Stimulated activated CD4-positive, alpha-beta T cell treated with anti-CD3 and anti-CD28 coated beads, Interleukin-12 subunit alpha, Interleukin-12 subunit beta, amount 100 ng/mL, for 48 hours (primary cell): ENCODE measurements at places on chromosomes 7 and 10.

GRCh38 chr10:28906011-28906411 is 228.7 kb downstream of the BAMBI start:
- no peak for DNase-seq

DNA sequence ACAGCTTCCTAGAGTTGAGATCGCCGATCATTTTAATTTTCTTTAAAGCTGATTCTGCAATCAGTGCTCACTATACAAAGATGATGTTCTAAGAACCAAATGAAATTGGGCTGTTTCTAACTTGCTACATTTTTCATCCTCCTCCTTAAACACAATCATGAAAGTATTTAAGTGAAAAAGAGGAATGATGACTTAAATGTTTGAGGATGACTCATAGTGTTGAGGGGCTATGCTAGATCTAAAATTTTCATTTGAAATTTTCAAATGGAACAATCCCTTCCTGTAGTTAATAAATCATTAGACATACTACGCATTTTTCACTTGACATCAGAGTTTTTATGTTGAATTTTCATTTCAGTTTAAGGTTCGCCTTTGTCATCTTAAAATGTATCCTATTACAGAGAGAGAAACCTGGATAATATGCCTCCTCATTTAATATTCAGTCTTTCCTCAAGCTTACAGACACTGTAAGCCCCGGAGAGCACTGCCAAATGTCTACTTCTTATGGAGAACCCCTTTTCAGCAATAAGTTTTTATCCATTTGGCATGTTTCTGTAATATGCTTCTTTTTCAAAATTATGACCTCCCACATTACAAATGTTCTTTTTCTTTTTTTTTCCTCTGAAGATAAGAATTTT is 499.6 kb downstream of the MAGI2 start:
- no peak for DNase-seq

GRCh38 chr10:46526682-46527038 is 29.8 kb downstream of the GPRIN2 start:
- no peak for DNase-seq

- no peak for DNase-seq
Measured at GRCh38 chr10:35185260-35186034, 58.8 kb downstream of the CREM start.

DNA sequence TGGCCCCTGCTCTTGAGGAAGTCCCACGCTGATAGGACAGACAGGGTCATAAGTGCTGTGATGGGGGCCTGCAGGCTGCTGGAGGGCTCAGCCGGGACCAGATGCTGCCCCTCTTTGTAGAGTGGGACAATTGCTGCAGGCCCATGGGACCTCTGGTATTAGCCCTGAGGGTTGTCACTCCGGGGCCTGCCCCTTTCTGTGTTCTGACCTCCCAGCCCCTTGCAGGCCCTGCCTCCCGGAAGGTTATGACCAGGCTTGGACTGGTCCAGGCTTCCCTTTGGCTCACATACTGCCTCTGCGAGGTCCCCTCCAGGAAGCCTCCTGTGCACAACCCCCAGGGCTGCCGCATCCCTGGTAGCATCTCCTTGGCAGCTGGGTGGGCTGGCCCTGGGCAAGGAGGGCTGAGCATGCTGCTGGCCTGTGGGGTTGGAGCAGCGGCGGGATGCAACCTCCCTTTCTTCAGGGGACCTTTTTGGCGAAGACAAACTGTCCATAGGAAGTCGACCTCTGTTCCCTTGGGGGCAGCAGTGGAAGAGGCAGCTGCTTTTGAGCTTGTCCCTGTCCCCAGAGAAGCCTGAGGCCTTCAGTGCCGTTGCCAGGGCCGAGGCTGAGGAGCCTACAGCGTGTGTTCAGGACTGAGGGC is 8.8 kb downstream of the LIMK1 start:
- DNase-seq: no peak
